NCI-H82 (cell line): ENCODE measurements at places on chromosomes 2 and 18.

DNA sequence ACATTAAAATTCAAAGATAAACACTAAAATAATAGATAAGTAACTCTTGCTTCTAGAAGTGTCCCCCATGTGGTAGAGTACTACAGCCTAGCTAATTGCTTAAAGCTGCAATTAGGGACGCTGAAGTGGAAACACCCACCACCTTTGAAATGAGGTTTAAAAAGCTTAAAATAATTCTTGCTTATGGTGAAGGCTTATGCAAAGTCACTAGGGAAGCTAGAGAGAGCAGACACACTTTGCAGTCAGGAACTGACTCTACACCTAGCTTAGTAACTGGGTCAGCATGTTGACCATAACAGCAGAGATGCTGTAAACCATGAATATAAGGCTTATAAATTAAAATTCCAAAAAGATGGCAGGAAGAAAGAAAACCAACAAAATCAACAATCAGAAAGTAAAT lies 65.4 kb upstream of the DSG1 start:
- no peak for DNase-seq

- DNase-seq: no peak
Measured at GRCh38 chr2:128347701-128348539, 29.3 kb upstream of the HS6ST1 start.

- DNase-seq: no peak
Measured at GRCh38 chr2:217051416-217051815, 191.6 kb upstream of the TNP1 start.

DNA sequence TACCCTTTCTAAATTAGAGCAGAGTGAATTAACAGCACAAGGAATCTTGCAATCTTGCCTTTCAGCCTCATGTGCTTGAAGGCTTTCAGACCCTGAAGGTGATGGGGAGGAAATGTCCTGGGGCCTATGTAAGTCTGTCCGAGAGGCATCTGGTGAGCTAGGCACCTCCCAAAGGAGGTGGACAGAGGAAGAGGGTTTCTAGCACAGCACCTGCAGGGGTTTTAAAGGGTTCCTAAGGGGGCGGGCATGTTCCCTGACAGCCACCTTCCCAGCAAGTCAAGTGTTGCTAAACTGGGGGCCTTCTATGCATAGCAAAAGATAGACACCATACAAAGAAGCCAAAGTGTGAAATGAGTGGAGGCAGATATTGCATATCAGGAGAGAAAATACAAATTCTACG lies 88.5 kb downstream of the CDH2 start:
- no peak for DNase-seq

GRCh38 chr2:223591596-223591995 lies 10.6 kb downstream of the SCG2 start:
- no peak for DNase-seq

DNA sequence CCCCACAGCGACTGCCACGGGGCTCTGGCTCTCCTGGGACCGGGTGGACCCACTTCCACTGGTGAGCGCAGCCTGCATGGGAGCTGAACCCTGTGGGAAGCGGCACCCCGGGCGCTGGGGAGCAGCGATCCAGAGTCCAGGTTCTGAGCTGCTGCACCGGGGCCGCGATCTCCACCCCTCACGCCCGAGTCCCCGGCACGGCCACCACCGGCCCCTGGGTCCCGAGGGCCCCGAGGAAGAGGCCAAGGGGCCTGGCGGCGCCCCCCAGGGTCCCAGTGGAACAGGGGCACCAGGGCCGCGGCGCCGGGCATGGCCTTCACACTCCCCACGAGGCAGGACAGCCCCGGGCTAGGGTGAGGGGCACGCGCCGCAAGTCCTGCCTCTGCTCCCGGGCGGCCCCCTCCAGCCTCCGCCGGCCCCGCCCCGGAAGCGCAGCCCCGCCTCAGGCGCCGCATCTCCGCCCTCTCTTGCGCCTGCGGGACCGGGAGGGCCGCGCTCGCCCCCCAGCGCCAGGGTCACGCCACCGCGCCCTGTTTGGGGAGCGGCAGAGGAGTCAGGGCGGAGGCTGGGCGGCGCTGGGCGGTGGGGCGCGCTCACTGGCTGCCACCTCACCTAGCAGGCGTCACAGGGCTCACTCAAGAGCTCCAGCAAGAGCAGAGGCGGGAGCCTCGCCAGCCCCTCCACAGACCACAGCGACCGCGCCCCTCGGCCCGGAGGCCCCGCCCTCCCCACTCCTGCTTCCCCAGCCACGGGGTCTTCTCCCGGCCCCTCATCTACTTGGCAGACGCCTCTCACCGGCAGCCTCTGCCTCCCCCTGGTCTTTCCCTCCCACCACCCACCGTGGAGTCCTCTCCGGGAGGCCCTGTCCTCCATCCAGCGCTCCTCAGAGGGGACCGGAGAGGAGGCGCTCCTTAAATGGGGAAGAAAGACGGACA lies 26.8 kb downstream of the THAP4 start:
- DNase-seq: peak; percentile 86

DNA sequence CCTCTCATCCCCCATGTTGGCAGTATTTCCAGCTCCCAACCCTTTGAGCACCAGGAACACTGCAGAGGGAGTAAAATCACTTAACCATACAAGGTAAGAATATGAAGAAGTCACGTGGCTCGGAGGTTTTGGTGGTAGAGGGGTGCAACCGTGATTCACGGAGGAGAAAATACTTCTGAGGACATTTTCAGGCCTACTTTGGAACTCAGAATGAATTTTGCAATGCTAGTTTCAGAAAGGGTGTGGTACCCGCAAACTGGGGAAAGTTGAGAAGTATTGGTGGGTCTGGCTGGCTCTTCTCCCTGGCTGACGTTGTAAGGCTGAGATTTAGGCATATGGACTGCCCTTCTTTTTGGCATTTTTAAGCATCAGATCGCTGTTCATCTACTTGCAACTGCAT lies 442 bp downstream of the SERPINB5 start:
- DNase-seq: no peak

DNA sequence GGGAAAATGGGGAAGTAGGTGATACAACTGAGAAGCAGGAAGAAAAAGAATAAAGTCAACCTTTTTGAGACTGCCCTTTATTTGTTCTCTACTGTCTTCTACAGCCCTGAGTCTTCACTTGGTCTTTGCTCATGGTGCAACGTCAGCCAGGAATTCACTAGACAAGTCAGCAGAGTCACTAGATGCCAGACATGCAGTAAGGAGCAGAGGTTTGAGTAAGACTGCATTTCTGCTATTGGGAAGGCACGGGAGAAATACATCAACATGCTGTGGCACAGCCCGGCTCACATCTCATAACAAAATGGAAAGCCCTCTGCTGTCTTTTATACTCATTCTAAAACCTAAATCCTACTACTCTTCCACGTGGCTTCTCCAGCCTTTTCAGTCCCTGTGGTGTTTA lies 67.1 kb downstream of the PRELID3A start:
- no peak for DNase-seq

DNA sequence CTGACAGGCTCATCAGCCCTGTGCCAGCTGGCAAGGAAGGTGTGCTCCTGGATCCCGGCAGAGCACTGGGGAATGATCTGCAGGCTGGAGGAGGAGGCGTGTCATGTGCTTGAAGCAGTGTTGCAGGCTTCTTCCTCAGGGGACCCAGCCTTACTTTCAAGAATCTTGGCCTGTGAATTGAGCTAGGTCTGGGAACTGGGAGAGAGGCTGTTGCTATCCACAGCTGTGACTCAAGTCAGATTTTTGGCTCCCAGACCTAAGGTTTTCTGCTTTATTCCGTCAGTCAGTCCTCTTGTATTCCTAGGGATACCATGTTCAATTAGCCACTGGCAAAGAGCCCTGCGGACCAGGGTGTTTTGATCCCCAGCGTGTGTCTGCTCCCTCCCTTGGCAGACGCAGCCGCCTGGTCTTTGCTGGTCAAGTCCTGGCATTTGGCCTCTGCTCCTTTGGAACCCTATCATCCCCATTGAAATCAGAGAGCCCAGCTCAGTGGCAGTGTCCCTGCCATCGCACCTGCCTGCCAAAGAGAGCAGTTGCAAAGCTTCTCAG lies 32.4 kb downstream of the ASB1 start:
- DNase-seq: no peak

- DNase-seq: peak; percentile 69
Measured at GRCh38 chr18:50401888-50402287, 27.0 kb downstream of the SKA1 start.

DNA sequence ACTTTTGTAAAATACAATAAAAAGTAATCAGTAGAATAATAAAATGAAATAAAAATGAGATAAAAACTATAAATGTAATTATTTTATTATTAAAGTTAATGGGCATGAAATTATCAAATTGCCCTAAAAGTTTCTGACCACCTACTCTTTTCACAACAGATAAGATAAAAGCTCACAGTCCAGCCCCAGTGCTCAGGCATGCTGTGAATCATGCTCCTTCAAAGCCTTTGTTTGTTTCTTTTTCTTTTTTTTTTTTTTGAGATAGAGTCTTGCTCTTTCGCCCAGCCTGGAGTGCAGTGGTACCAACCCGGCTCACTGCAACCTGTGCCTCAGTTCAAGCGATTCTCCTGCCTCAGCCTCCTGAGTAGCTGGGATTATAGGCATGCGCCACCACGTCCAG lies 181.7 kb downstream of the ANKRD44 start:
- no peak for DNase-seq

- no peak for DNase-seq
Measured at GRCh38 chr2:112880696-112881095, 30.3 kb upstream of the IL37 start.

DNA sequence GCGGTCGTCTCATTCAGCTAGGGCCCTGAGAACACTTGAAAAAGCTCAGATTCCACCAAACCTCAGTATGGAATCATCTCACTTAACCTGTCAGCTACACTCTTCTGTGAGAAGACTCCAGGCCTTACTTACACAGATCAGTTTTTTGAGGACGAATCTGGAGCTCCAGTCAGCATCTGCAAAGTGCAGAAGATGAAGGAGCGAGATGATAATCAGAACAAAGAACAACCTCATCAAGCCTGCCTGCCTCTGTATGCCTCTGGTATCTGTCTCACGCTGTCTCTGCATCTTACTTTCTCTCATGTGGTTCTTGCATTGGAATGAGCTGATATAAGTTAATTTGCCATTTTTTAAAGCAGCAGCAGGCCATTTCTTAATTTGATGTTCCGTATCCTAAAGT lies 444.1 kb upstream of the LRATD1 start:
- DNase-seq: no peak

GRCh38 chr2:178530625-178531142 lies 50.4 kb downstream of the PLEKHA3 start:
- DNase-seq: no peak

GRCh38 chr2:190150413-190150812 lies 87.9 kb upstream of the MSTN start:
- DNase-seq: no peak

DNA sequence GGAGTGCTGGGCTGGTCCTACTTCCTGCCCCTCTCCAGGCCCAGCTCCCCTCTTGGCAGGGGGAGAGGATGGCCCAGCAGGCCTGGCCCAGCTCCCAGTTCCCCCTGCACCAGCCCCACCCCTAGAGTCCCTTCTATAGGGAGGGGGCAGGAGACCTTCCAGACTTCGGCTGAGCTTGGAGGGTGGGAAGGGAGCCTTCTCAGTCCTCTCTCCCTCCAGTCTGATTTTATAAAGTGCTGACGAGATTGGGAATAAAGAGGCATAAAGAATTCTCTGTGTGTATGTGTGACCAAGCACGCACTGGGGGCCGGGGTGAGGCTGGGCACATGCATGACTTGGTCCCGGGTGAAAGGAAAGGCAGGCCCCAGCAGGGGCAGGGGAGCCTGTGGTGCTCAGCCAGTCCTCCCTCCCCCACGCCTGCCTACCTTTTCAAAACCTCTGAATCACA lies 5.1 kb downstream of the CHPF start:
- no peak for DNase-seq

GRCh38 chr2:84908948-84909713 lies 3.7 kb downstream of the TMSB10 start:
- DNase-seq: no peak

GRCh38 chr2:28153851-28154250 lies 238.8 kb upstream of the FOSL2 start:
- DNase-seq: no peak

DNA sequence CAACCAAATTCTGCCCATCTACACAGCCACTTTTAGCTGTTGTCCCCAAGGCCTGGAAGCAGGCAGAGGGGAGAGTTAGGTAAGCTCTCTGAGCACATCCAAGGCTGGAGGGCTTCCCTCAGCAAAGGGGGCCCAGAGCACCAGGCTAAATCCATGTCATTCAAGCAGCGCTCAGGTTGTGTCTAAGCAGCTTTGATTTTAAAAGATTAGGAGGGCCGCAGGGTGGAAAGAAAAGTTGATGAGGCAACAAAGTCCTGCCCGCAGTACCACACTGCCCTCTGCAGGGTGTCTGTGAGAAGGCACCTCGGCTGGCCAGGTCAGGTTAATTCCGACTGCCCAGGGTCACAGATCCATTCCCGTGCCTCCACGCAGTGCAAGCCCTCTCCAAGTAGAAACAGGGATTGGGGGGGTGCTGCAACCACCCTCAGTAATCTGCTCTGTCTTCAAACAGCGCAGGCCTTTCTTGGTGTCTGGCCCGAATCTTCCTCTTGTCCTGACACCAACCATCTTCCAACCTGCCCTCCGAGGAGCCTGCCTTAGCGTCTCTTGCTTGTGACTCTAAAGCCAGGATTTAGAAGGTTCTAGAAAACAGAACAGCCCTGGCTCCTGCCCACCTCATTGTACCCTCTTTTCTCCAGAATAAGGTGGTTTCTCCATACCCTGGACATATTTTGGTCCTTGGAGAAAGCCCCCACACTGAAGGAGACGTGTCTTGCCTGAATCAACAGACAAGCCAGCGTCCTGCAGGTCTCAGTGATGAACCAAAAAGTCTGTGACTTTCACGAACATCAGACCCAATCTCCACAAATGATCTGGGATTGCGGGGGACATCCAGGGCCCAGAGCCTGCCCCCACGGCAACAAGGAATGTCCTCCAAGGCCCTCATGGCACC lies 289.2 kb downstream of the TNS1 start:
- peak; percentile 97 for DNase-seq

- peak; percentile 7 for DNase-seq
Measured at GRCh38 chr18:75267643-75268363, 57.2 kb downstream of the TSHZ1 start.

GRCh38 chr18:10365021-10365500 lies 89.4 kb upstream of the APCDD1 start:
- peak; percentile 94 for DNase-seq

DNA sequence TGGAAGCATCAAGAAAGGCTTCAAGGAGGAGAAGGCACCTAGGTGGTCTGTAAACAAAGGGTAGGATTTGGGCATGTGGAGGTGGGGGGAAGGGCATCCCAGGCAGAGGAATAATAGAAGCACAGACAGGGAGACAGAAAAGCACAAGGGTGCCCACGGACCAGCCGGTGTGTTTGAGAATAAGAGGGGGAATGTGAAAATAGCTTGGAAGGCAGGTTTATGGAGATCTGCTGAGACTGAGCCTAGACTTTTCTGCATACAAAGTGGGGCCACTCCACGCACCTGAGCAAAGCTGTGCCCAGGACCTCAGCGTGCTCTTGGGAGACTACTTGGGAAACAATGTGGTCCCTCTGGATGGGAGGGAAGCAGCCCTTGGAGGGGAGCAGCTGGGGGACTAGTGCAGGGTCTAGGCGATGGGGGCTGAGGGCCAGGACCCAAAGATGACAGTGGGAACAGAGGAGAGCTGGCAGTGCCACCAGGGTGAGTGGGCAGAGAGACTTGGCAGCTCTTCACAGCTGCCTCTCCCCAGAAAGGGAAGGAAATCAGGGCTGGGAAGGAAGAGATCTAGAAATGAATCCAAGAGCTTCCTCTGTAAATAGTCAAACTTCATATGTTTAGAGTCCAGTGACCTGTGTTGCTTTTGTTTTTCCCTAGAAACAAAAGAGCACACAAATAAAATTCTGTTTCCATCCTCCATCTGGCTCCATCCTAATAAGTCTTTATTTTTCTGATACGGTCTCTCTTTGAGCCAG lies 110.7 kb upstream of the SMAD7 start:
- DNase-seq: no peak
